Smooth muscle cell of the brain vasculature (primary cell): ENCODE measurements at places on chromosomes 7 and 10.
A peak's percentile ranks its signal among the peaks of the same experiment; 100 is the strongest.

- no peak for DNase-seq
These were observed 886.8 kb downstream of the LRMDA start for GRCh38 chr10:76318211-76318610.

- no peak for DNase-seq
These were observed 1180.3 kb downstream of the TYW1 start for GRCh38 chr7:68176974-68177373.

- DNase-seq = no peak
These were observed 95.3 kb downstream of the PIP4K2A start for GRCh38 chr10:22619101-22619500.

DNA sequence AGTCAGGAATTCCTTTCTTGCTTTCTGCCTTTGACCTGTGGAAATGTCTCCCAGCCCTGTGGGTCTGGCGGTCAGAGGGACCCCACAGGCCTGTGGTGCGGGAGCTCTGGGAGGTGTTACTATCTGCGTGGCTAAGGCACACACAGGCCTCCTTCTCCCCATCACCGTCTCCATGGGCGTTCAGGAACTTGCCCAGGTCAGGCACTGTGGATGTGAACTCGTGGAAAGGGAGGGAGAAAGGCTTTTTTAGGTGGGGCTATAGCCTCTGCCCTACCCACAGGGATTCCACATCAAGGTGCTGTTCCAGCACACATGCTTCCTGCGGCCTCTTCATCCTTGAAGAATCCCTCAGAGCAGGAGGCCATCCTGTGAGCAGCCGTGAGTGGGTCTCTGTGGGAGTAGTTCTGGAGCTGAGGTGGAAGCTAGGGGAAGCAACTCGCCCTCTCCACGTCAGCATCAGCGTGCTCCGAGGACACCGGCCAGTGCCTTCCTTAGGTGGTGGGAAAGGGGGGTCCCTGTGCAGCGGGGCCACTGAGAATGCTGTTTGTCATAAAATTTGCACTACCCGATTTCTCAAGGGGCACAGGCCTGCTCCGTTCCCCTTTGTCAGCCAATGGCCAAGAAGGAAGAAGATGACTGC lies 7.5 kb upstream of the ATP6V0E2 start:
- no peak for DNase-seq

GRCh38 chr10:17092986-17093803 lies 36.4 kb downstream of the CUBN start:
- DNase-seq = no peak

DNA sequence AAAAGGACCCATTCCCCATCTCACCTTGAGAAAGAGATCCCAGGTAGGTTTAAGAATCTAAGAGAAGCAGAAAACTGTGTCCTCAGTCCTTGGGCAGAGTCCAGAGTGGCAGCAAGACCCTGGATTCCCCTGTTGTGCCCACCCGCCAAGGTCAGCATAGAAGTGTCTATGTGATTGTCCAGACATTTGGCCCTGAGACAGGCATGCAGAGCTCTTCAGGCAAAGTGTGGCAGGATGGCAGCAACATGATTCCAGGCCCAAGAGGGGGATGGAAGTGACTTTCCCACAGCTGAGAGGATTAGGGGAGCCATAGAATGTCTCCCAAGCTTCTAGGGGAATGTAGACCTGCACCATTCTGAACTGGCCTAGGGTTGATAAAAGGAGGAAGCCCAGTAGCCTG lies 39.1 kb upstream of the OPALIN start:
- no peak for DNase-seq

DNA sequence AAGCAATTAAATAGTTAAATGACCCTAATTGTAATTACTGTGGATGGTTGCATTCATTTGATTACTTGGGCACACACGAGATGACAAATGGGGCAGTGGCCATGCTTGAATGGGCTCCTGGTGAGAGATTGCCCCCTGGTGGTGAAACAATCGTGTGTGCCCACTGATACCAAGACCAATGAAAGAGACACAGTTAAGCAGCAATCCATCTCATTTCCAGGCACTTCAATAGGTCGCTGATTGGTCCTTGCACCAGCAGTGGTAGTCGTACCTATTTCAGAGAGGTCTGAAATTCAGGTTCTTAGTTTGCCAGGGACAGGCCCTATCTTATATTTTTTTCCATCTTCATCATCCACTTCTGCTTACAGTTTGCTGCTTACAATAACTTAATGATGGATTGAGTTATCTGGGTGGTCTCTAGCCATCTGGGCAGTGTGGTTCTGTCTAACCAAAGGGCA lies 8.3 kb downstream of the PCBD1 start:
- DNase-seq = peak; percentile 51

GRCh38 chr10:3925184-3925583 lies 140.2 kb upstream of the KLF6 start:
- DNase-seq = no peak

GRCh38 chr10:79127151-79127961 lies 58.6 kb downstream of the ZMIZ1 start:
- DNase-seq = no peak

DNA sequence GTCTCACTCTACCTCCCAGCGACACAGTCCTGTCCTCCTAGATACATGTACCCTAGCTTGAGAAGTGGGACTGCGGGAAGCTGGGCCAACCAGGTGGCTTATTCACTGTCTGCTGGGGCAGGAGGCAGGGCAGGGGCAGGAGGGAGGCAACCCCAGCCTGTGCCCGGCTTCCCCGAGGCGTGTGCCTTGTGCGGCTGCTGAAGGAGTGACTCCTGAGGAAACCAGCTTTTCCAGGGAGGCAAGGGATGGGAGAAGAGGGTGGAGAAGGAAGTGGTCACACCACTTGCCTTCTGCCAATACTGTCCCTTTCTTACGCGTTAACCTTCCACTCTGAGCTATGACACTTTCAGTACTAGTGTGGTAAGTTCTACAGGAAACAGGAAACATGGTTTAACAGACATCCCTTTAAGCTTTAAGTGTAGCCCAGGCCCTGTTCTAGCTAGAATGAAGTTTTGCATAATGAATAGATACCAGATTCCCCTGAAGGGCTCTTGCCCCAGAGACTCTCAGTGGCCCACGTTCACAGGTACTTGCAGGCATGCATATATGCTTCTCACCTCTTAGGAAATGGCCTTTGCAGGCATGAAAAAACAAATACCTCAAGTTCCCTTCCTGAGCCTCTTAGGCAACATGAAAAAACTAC lies 40.6 kb downstream of the SYPL1 start:
- no peak for DNase-seq

GRCh38 chr7:129354428-129355157 lies 79.6 kb upstream of the STRIP2 start:
- DNase-seq = no peak

DNA sequence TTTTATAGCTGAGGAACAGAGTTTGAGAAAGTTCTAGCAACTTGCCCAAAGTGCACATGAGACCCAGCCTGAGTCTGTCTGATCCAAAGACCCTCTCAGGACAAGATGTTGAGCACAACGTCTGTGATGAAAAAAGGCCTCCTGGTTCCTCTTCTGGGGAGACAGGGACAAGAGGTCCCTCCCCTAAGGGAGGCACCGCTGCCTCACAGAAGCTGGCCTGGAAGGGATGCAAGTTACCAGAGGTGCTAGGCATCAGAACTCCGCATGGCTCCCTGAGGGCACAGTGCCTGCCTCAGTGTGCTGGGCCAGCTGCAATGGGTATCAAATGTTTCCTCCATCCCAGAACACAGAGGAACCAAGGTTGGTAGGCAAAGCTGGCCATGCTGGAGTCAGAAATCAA lies 302.4 kb downstream of the GRID1 start:
- no peak for DNase-seq

- no peak for DNase-seq
These were observed 232.2 kb downstream of the TMEM178B start for GRCh38 chr7:141306081-141306480.

GRCh38 chr7:143252006-143252405 lies 11.2 kb upstream of the GSTK1 start:
- no peak for DNase-seq

DNA sequence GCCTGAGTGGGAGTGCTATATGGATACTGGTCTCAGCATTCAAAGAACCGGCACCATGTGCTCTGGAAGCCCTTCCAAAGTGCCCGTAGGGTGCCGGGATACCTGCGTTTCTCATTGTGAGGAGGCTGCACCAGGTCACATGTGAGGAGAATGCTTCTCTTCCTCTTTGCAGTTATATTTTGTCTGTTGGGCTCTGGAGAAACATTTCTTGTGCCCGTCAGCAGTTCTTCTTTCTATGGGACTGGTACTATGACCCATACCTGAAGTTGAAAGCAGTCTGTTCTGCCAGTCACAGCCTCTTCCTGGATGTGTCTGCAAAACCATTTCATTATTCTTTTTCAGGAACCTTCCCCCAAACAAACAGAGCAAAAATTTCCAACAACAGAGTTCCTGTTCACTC lies 465.0 kb downstream of the SUGCT start:
- DNase-seq = no peak

- no peak for DNase-seq
These were observed 25.5 kb upstream of the TSPAN33 start for GRCh38 chr7:129118976-129119375.

- peak; percentile 88 for DNase-seq
These were observed 120.6 kb downstream of the PRPF18 start for GRCh38 chr10:13707156-13707881.

DNA sequence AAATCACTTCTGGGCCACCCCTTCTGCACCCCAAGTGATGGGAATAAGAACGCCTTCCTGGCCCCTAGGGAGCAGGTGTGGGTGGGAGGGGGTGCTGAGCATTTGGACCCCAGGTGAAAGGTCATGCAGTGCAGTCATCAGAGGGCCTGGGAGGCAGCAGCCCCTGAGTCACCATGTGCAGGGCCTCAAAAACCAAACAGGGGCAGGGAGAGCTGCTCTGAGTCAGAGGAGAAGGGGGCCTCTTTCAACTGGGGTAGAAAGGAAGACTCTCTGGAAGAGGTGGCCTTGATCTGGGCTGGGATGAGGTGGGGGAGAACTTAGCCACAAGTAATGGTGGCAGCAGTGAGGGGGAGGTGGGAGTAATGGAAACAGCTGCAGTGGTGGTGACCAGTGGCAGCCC lies 164.3 kb downstream of the BUB3 start:
- DNase-seq = no peak

DNA sequence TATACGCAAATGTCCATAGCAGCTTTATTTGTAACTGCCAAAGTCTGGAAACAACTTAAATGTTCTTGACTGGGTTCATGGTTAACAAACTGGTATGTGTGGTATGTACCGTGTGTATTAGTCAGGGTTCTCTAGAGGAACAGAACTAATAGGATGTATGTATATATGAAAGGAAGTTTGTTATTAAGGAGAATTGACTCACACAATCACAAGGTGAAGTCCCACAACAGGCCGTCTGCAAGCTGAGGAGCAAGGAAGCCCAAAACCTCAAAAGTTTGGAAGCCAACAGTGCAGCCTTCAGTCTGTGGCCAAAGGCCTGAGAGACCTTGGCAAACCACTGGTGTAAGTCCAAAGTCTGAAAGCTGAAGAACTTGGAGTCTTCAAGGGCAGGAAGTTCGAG lies 66.8 kb downstream of the TMEM168 start:
- peak; percentile 3 for DNase-seq

DNA sequence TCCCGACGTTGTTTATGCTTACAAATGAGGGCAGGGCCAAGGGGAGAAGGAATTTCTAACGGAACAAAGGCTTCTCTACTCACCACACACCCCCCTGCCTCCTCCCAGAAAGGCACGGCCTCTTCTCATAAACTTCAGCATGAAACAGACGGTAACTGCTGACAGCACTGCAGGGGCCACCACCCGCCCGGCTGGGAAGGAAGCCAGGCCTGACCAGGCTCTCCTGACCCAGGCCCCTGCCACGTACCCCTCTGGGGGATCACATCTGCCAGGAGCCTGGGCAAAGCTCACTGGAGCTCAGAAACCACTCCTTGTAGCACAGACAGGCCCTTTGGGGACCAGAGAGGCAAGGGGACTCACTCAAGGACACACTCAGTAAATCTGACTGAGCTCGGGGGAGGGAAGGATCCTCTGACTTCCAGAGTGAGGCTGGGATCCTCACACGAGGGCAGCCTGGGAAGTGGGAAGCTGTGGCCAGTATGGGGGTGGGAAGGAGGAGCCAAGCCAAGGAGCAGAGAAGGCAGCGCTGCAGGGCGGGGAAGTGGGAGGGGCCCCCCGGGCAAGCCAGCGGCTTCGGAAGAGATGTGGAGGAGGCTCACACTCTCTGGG lies 46.1 kb downstream of the ZCCHC24 start:
- peak; percentile 95 for DNase-seq

DNA sequence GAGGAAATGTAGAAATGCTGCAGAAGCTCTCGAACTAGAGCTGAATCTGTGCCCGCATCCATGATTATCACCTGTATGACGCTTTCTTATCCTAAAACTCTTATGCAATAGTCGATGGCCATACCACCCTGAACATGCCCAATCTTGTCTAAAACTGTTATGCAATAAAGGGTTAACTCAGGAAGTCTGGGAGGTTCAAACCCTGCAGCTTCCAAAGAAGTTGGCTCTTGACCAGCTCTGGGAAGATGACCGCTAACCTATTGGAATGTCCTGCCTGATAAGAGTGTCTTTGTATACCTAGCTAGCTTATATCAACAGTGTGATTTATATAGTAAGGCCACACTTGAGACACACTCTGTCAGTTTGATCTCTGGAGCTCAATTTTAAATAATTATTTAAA lies 3.4 kb upstream of the C10orf88 start:
- DNase-seq = no peak

DNA sequence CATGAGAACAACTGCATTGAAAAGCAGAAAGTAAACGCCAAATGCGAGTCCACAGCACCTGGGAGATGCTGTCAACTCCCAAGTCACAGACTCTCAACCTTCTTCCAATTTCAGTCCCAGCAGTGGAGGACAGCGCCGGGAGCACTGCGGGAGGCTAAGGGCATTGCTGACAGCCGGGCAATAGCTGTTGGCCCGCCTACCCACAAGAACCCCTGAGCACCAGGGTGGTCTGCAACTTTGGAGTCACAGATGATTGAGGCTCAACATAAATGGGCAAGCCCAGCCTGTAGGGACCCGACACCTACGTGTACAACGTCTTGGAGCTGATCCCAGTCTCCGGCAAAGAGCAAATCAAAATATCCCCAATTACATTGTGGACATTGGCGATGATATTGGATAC lies 262.9 kb downstream of the TCERG1L start:
- no peak for DNase-seq

DNA sequence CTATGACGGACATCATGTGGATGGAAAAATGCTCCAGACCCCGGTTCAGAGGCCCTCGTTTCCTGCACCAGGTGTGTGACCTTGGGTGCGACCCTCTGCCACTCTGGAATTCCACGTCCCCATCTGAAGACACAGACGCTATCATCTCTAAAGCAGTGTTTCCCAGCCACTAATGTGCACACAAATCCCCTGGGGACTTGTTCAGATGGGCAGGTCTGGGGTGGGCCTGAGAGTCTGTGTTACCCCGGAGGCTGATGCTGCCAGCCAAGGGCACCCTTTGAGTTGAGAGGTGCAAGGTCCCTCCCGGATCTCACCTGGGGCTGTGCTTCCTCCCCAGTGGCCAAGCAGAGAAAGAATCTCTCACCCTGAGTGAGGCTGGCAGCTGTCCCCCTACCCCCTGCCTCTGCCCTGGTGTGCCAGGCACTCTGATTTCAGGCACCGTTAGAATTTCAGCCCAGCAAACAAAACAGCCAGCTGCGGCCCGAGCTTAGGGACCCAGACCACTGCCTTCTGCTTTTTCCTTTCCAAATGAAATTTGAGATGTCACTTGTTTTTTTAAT lies 90.0 kb downstream of the SLIT1 start:
- no peak for DNase-seq
